Occipital lobe (tissue), 3 donors: ENCODE measurements at places on chromosomes 1 and 21.

GRCh38 chr1:245827301-245827700, 672.5 kb downstream of the KIF26B start:
- DNase-seq: no peak

- DNase-seq: no peak
These were observed 177.8 kb downstream of the PSMG1 start for GRCh38 chr21:39005502-39005787.

DNA sequence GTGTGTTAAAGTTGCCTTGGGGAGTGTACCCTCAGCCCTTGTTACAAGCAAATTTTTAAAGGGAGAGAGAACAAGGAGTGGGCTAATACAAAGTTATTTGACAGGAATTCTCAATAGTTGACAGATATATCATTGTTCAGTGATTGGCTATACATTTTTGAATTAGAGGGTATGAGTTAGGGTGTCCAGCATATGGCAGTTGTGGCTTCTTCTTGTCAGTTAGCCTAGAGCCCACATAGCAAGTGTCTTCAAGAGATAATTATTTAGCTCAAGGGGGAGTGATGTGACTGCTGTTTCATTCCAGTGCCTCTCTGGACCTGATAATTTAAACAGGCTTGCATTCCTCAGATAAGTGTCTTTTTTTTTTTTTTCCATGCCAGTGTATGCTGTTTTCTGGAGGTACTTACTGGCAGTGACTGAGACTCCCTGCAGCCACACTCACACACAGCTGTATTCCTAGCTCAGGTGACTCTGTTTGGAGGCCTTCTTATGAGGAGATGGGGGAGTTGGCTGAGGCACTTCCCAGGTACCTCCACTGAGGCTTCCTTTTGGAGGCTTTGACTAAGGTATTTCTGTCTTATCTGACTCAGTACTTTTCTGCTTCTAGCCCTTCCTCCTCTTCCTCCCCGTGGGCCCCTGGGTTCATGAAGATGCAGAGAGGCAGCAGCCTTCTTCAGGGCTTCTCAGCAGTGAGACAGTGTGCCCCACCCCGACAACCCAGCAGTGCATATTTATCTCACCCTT, 32.3 kb downstream of the IVNS1ABP start:
- DNase-seq: no peak

DNA sequence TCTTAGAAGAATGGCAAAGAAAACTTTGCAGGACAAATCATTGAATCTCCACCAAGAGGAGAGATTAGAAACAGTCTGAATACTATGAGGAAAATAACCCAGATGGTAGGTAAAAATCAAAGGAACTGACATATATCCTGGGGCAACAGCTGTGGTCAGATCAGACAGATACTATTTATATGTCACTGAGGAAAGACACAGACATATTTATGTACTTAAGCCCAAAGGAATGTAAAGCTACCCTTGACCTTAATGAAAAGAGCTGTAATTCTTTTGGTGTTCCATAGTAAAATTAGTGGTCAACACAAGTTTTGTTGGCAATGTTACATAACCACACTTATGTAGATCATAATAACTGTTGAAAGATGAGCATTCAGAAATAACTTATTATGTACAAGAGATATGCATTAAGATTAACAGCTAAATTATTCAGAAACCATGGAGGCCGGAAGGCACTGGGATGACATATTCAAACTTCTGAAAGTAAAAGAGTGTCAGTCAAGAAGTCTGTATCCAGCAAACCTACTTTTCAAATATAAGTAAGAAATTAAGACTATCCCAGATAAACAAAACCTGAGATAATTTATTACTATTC, 166.1 kb upstream of the SAMSN1 start:
- no peak for DNase-seq

GRCh38 chr1:229434005-229434640, at the start of gene ACTA1:
Gene ACTA1 (minus strand): TSS chr1:229434094. CDS start chr1:229433115, 979 bp downstream.
- no peak for DNase-seq

- no peak for DNase-seq
These were observed 37.7 kb downstream of the AGL start for GRCh38 chr1:99887890-99888289.

DNA sequence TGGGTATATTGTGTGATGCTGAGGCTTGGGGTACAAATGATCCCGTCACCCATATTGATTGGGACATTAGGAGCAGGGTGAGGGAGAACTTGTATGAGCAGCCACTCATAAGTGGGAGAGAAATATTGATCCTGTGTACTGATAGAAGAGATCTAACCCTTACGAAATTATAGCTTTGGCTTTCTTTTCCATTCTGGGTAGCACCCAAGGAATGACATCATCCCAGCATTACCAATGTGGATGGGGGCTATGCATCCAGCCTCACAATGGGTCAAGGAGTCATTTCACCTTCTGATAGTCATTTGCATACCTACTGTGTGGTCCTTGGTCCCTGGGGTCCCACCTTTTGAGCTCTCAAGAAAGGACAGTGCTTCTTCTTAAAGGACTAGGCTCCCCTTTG, 1.9 kb upstream of the NAV1 start:
- DNase-seq: no peak

DNA sequence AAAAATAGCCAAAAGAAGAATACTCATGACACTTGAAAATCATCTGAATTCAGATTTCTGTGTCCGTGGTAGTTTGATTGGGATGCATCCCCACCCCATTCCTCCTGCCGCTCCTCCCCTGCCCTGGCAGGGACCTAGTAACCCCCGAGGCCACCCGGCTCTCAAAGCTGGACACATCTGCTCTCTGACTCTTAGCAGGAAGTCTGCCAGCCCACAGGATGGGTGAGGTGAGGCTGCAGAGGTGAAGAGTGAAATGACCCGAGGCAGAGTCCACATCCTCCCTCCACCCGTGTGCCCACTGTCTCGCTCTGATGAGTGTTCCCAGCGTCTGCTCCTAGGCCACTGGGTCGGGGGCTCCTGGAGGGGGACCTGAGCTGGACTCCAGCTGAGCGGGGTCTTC, 308.5 kb upstream of the VAMP3 start:
- no peak for DNase-seq

DNA sequence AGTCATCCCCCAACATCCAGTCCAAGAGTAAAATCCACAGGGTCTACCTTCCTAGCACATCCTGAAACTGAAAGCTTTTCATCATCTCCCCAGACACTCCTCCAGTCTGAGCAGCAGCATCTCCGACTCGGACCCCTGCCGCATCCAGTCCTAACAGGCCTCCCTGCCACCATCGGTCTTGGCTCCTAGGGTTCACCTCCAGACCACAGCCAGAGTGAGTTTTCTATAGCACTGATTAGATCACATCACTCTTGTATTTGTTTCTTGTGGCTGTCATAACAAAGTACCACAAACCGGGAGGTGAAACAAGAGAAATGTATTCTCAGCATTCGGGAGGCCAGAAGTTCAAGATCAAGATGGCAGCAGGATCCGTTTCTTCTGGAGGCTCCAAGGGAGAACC, 187.8 kb downstream of the TOMM20 start:
- DNase-seq: no peak

GRCh38 chr1:27108588-27108987, 46.3 kb downstream of the SLC9A1 start:
- DNase-seq: no peak

DNA sequence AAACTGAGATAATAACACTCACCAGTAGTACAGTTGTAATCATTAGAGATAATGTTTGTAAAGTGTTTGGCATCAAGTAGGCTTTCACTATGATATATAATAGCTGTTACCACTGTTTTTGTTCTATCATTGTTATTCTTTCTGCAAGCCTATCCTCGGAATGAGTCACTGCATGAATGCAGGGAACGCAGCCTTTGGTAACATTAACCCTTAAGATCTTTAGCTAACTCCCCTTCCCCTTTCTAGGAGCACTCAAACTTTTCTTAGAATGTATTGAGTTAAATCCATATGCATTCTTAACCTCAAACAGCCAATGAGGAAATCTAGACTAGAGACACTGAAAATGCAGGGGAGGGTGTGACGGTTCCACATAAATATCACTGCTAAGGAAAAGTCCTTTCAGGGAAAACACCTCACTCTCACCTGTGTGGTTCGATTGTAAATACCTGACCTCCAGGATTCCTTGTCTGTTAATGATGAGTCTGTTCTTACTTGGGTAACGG, 467.3 kb downstream of the SETD4 start:
- DNase-seq: no peak
